BJ (cell line): ENCODE measurements at places on chromosomes 5 and 9.
A peak's percentile ranks its signal among the peaks of the same experiment; 100 is the strongest.

GRCh38 chr9:118957585-118957984 lies 411.6 kb downstream of the BRINP1 start:
- DNase-seq, result peak; percentile 28

DNA sequence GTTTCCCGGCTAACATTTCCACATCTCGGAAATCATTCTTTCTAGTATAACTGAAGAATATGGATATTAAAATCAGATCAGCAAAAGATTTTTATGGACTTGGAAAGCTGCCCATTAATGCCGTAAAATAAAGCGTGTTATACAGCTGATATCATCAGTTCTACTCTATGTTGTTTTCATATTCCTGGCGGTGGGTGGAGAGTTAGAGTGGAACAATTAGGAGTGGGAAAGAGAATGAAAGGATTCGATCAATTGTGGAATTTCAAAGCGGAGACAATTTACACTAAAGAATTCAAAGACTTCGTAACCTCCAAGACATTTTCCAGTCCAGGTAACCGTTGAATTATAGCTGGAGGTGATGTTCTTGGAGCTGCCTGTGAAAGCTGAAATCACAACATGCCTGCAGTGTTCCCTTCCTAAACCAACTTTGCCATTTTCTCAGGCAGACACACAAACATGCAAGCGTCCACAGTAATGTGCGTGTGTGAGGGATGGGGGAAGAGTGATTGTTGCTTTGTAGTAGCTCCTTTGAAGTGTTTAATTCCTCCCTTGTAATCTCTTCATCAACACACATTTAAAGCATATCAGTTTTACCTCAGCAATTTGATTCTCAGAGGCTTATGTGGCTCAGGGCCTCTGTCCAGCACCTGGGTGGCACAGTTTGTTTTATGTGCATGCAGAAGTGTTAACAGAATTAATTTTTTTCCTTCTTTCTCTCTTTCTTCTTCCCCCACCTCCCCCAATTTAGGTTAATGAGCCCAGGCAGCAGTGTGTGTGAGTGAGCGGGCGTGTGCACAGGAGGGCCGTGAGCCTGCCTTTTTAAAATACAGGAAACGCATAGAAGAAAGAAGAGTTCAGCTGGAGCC lies 544.1 kb downstream of the RAB3C start:
- no peak for DNase-seq

GRCh38 chr5:134420343-134420742 lies 8.7 kb upstream of the CDKN2AIPNL start:
- no peak for DNase-seq

DNA sequence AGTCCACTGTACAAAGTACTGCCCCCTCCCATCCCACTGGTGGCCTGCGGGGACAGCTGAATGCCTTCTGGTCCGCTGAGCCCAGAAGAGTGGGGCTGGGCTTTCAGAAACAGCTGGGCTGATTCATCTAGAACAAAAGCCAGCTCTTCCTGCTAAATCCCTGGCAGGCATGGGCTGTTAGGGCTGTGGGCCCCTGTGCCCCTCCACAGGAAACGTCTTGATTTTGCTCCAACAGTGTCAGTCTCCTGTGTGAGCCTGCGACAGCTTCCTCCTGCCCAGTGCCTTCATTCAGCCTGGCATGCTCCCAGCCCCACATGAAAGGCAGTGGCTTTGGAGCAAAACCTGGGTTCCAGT lies 6.9 kb upstream of the GSN start:
- no peak for DNase-seq

DNA sequence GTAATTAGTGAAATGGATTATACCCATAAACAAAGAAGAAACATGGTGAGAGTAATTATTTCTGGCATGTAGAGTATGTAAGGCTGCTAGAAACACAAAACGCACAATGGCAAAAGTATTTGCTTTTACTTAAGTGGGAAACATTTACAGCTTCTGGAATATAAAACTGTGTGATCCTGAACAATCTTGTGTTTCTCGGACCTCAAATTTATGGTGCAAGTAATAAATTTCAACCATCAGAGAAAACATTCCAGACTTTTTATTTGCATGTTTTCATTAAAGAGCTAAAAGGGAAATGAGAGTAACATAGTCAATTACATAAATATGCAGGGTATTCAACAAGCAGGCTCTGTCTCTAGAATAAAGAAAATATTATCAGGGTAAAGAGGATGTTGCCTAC lies 17.2 kb upstream of the PRR16 start:
- peak; percentile 76 for DNase-seq

- DNase-seq, result no peak
These were observed 48.2 kb downstream of the DAPK1 start for GRCh38 chr9:87545858-87546257.

GRCh38 chr5:173028811-173029327 lies 27.3 kb upstream of the CREBRF start:
- no peak for DNase-seq

DNA sequence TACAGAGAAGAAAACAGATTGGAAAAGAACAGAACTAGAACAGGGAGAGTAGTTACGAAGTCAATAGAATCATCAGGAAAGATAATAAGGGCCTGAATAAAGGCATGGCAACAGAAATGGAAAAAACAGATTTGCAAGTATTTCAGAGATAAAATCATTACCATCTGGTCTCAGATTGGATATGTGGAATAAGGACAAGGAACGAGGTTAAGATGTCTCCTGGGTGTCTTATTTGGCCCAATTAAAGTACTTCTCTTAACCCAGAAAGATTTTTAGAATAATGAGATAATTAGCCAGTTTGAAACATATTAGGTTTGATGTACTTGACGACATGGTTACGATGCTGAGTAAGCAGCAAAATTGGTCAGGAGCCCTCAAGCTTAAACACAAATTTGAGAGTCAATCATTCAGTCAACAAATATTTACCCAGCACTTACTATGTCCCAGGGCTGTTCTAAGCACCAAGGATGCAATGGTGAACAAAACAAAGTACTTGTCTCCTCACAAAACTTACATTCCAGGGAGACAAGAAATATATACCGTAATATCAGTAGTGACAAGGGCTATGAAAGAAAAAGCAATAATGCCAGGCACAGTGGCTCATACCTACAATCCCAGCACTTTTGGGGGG lies 18.3 kb downstream of the RICTOR start:
- DNase-seq, result no peak

- no peak for DNase-seq
These were observed 44.6 kb downstream of the CXXC5 start for GRCh38 chr5:139692679-139693308.

- peak; percentile 11 for DNase-seq
These were observed 32.7 kb downstream of the UBE2D2 start for GRCh38 chr5:139593716-139594319.

GRCh38 chr5:54619731-54620130 lies 102.2 kb downstream of the SNX18 start:
- DNase-seq, result no peak

- peak; percentile 53 for DNase-seq
These were observed 2.1 kb downstream of the SYNPO start for GRCh38 chr5:150642567-150642927.

DNA sequence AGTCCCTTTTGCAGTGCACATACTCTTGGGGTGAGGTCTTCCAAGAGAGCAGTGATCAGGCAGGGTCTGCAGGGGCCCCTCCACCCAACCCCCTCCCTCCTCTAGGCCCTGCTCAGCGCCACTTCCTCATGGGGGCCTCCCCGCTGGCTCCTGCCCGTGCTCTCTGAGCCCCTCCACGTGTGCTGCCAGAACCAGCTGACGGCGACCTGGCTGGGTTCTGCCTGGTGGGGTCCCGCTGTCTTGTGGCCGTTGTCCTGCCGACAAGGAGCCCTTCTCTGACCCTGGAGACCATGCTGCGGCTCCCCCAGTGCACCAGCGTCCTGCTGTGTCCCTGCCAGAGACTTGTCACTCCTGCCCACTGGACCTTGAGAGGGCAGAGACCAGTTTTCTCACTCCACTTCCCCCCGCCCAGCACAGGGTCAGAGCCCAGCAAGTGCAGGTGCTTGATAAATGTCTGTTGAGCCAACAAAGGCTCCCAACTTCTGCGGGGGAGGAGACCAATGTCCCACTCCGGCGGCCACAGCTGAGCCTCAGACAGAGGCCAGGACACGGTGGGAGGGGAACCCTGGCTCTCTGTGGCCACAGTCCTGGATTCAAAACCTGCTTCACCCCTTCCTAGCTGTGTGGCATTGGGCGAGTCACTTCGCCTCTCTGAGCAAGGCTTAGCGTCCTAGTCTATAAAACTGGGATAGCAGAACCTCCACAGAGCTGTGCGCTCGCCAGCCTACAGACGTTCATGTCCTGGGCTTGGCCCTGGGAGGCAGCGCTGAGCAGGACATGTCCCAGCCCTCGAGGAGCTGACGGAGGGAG lies 24.8 kb downstream of the SARDH start:
- no peak for DNase-seq

DNA sequence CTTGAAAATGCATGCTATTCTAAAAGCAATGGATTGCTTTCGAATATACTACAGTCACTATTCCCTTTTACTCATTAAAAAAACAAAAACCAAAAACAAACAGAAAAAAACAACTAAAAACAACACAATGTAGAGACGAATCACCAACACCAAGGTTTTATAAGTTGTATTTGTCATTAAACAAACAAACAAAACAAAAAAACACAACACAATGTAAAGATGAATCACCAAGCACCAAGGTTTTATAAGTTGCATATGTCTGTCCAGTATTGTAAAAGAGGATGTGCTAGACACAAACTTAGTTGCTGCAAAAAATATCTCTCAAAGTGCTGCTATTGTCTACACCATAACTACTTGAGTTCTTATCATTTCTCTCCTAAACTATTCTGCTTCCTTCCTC lies 1269.2 kb downstream of the EFNA5 start:
- no peak for DNase-seq

- DNase-seq, result no peak
These were observed 16.2 kb upstream of the SMU1 start for GRCh38 chr9:33092634-33093033.

DNA sequence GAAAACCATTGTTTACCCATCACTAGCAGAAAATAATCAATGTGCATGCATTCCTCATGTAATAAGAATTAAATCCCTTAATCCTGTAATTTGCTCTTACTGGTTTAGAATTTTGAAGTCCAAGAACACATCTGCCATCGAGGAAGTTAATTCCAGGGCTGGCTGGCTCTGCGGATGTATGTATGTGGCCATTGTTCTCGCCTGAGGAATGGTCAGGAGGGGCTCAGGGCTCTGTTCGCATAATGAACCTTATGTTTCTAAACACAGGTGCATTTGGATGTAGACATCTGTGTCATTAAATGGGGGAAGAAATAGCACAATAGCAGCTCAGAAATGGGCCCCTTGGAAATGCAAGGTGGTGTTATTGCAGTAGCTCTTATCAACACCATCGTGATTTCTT lies 148.6 kb upstream of the GAS1 start:
- no peak for DNase-seq

DNA sequence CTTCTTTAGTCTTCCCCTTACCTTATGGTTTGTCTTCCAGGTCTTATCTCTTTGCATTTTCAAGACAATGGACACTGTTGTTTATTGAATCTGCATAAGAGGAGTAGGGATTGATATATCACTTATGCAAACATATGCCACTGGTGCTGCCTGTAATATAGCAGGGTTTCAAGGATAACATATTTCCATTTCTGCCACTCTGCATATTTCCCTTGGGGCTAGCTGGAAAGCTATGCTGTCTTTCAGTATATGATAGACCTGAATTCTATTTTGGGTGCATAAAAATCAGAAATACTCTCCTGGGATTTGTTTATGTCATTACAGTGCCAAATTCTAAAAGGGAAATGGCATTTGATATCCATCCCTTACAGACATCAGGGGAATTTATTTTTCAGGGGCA lies 400.2 kb downstream of the TLR4 start:
- no peak for DNase-seq

DNA sequence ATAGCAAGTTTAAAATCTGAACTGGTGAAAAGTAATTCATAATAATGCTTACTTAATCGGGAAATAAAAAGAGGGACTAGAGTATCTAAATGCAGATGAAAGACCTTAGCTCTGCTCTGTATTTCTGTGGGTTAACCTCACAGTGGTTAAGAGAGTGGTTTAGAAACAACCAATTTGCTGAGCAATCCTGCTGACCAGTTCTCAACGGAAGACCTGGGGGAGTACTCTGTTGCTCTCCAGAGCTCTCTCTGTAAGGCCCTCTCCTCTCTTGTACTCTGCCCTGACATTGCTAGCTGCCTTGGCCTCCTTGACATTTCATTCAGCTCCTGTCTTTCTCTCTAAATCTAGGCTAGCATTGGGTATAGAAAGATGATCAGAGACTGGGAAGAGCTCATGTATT lies 1186.6 kb upstream of the SEMA6A start:
- DNase-seq, result no peak

GRCh38 chr9:114367772-114368569 lies 19.8 kb downstream of the AKNA start:
- DNase-seq, result no peak

DNA sequence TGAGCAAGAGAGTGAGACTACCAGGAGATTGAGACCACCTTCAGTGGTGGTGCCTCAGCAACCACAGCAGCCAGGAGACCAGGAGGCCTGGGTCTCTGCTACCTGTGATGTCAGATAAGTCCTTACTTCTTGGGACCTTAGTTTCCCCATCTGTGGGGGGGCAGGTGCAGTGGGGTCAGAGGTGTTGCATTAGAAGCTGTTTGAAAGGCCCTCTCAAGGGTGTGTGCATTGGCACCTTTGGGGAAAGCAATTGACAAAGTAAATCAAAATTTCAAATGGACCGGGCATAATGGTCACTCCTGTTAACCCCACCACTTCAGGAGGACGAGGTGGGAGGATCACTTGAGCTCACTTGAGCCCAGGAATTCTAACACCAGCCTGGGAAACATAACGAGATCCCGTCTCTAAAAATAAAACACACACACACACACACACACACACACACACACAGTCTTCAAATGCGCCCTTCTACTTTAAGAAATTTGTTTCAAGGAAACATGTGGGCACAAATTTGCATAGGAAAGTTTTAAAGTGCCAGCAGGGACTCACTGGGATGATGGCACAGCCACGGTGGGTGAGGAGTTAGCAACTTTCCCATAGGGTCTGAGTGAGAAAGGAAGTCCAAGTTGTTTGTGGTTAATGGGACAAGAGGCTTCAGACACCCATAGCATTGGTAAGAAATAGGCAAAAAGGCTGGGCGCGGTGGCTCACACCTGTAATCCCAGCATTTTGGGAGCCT lies 1.3 kb upstream of the AK1 start:
- no peak for DNase-seq

DNA sequence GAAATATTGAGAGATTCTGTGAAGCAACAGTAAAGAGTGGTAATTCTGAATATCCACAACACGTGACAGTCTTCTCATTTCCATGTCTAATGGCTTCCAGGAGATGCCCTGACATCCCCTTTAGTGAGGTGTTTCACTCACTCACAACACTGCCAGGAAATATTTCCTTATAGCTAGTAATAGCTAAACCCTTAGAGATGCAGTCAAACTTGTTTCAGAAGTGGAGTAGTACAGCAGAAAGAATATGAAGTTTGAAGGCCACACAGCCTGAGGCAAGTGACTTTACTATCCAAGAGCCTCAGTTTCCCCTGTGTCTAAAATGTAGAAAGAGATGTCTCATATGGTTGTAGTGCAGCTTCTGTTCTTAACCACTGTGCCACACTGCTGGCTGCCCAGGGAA lies 139.2 kb downstream of the CDK5RAP2 start:
- DNase-seq, result no peak

GRCh38 chr5:69414885-69415583 lies at the start of gene MARVELD2:
Gene MARVELD2, plus strand, starts transcription at chr5:69415116. Its CDS starts 4,270 bp downstream, at chr5:69419386.
- DNase-seq, result no peak

GRCh38 chr9:16410601-16411280 lies 459.7 kb downstream of the BNC2 start:
- DNase-seq, result no peak

- no peak for DNase-seq
These were observed 42.7 kb downstream of the SCGB3A1 start for GRCh38 chr5:180548563-180548962.
